Aorta (tissue), 5 donors: ENCODE measurements at places on chromosomes 13 and 19. TPM values are rescaled to one million over a fixed set of nuclear protein-coding genes. Genes with fewer than 3 reads are reported as not detected.

Gene ZNF585A
- 14.5 TPM for polyA plus RNA-seq

- peak; percentile 68 for DNase-seq
These were observed 80.5 kb downstream of the GADD45B start for GRCh38 chr19:2556221-2557092.

- no peak for DNase-seq
These were observed 5.4 kb upstream of the NDUFB7 start for GRCh38 chr19:14577264-14577663.

- DNase-seq: no peak
These were observed 33.0 kb downstream of the UGGT2 start for GRCh38 chr13:96020155-96020575.

GRCh38 chr19:12997179-12997966 is 2.1 kb downstream of the NFIX start:
- peak; percentile 72 for DNase-seq

- DNase-seq: peak; percentile 69
These were observed 7.3 kb upstream of the STRN4 start for GRCh38 chr19:46753420-46754155.

DNA sequence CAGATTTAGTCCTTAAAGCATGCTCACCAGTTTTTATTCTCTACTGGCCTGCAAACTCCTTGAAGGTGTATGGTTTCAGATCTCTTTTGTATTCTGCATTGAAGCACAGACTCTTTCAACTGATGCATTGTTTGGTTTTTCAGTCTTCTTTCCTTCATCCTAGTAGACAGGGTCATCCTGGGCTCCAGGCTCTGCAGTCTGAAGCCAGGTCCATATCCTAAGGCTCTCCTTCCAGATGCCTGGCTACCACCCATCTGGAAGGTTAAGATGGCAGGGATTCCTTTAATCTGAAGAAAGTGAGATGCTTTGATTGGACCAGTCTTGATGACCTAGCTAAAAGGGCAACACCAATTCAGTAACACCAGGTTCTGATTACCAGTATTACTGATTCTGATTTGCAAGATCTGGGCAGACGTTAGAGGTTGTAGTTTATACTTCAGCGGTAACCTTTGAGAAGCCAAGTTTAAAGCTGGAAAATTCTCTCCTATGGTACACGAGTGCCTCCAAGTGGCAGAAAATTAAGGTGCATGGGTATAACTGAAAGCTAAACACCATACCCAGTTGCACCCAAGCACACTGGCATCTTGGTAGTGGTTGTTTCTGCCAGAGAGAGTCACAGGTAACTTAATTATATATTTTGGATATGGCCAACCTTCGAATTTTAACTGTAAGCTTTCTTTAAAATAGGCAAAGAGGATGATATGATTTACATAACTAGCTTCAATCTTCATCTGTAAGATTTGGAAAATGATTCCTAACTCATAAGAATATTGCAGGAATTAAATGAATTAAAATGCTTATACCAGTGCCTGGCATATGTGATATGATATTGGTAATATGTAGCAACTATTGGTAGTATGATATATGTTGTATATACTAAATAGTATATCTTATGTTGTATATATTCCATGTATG is 1651.9 kb upstream of the MIR17HG start:
- DNase-seq: no peak

- DNase-seq: no peak
These were observed 22.9 kb downstream of the ZNF114 start for GRCh38 chr19:48292798-48293197.
